ENCODE measurements at places on chromosomes 3 and 15.

GRCh38 chr3:47431225-47431624 is 44.5 kb downstream of the SCAP start:
- DNase-seq: no peak

- no peak for DNase-seq
Measured at GRCh38 chr3:194256040-194256945, 94.8 kb downstream of the CPN2 start.

DNA sequence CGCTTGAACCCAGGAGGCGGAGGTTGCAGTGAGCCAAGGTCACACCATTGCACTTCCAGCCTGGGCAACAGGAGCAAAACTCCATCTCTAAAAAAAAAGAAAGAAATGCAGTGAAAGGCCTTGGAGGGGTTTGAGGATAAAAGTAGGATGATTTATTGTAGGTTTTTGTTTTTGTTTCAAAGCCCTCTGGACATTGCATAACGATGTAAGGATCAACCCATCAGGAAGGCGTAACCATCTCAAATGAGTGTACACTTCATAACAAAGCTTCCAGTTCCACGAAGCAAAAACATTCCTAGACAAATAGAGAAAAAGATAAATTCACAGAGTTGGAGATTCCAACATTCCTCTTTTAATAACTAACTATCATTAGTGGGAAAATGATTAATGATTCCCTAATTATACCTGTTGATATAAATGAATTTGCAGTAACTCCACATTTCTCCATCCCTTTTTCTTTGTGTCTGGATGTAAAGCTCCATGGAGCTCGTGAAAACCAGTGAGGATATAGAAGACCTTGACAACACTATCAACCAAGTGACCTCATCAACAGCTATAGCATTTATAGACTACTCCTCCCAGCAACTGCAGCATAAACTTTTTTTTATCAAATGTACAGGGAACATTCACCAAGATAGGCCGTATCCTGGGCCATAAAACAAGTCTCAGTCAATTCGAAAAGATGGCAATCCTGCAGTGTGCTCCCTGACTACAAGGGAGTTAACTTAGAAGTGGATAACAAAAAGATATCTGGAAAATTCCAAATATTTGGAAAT is 48.7 kb upstream of the PPP4R2 start:
- DNase-seq: no peak

GRCh38 chr3:146431240-146431639 is 38.1 kb downstream of the PLSCR2 start:
- DNase-seq: no peak

GRCh38 chr3:12999147-13000140 is 73.8 kb downstream of the IQSEC1 start:
- DNase-seq: no peak

- no peak for DNase-seq
Measured at GRCh38 chr3:88452228-88452627, 302.5 kb downstream of the C3orf38 start.

GRCh38 chr3:193400304-193400703 is 21.8 kb upstream of the ATP13A5 start:
- DNase-seq: no peak

DNA sequence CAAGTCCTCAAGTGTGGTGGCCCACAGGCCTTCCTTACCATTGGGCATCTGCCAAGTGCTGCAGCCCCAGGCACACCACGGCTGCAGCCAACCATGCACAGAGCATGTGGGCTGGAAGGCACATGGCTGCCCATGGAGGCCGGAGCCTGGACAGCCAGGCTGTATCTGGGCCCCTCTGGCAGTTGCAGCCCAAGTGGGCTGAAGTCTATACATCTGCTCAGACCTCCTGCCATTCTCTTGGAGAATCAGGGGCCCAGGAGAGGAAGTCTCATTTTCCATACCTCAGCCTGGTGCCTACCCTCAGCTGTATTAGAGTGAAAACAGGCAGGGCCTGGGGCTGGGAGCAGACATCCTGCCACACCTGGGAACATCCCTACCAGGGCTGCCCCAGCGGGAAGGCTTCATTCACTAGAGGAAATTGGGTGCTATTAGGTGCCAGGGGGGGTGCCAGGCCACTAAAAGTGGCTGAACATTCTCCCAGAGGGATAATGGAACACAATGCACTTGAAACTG is 48.0 kb upstream of the SLCO2A1 start:
- no peak for DNase-seq

- no peak for DNase-seq
Measured at GRCh38 chr15:100807028-100807427, 72.6 kb upstream of the ALDH1A3 start.

- DNase-seq: no peak
Measured at GRCh38 chr15:82934100-82934880, 18.2 kb downstream of the HOMER2 start.

- no peak for DNase-seq
Measured at GRCh38 chr15:21268436-21268940, 171.8 kb downstream of the POTEB3 start.

DNA sequence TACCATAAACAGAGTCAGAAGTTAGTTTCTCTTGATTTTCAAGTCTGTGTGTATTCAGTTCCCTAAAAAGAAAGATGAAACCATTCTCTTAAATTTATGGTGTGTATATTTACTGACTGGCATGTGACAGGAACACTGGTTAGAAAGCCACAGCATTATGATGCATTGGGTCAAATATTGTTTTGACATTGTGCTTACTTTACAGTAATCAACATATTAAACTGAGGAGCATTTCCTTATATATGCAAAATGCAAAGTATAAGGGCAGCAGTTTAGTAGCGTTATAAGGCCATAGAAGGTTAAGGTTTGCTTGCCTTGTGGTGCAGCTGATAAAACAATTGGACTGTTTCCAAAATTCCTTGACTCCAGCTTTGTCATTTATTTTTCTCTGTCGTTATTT is 72.9 kb downstream of the EPHA3 start:
- no peak for DNase-seq

- DNase-seq: no peak
Measured at GRCh38 chr3:46087871-46088270, 60.6 kb upstream of the XCR1 start.

GRCh38 chr3:16908896-16909295 is 24.1 kb downstream of the PLCL2 start:
- no peak for DNase-seq

GRCh38 chr3:57393977-57394376 is 101.5 kb upstream of the ASB14 start:
- no peak for DNase-seq

- no peak for DNase-seq
Measured at GRCh38 chr3:20022954-20023622, 11.0 kb upstream of the PP2D1 start.

GRCh38 chr3:124993466-124993865 is 58.9 kb upstream of the MUC13 start:
- DNase-seq: no peak

DNA sequence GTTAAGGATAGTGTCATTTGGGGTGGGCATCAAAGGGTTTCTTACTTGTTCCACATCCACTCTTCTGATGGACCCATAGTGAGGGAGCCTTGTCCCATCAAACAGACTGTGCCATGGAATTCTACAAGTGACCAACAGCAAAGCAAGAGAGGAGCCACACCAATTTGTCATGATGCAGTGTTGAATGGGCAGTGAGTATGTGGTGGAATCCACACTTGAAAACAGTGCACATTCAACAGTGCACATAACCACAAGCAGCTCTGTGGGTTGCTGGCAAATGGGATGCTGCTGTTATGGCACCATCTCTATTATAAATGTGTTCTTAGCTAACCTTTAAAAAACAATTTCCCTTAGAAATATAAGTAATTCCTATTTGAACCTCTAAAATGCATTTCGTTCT is 52.5 kb upstream of the CPNE4 start:
- no peak for DNase-seq

GRCh38 chr3:133301731-133302130 is 98.1 kb upstream of the BFSP2 start:
- no peak for DNase-seq

DNA sequence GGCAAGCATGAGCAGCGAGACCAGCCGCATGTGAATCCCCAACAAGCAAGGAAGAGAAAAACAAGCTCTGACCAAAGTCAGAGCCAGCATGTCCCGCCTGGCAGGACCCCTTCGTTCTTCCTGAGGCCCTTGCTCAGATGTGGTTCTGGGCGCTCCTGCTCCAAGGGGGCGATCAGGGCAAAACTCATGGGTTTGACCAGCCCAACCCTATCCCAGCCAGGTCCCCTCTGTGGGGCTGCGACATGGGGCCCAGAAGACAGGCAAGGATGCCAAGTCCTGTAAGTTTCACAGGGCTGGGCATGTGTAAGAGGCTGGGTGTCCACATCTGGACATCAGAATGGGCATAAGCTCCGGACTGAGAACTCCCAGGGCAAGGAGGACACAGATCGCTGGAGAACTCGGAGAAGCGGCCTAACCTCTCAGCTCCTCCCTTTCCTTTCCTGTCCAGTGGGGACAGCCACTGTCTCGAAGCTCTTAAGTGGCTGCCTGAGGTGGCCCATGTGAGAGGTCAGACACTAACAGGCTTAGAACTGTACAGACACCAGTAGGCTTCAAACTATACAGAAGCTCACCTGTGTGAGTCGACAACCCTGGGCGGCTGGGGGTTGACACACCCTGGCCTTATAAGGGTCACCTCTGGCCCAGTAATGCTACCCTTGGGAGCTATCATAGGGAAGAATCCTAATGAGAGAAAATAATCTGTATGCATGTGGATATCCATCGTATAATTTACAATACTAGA is 48.9 kb downstream of the XXYLT1 start:
- no peak for DNase-seq

DNA sequence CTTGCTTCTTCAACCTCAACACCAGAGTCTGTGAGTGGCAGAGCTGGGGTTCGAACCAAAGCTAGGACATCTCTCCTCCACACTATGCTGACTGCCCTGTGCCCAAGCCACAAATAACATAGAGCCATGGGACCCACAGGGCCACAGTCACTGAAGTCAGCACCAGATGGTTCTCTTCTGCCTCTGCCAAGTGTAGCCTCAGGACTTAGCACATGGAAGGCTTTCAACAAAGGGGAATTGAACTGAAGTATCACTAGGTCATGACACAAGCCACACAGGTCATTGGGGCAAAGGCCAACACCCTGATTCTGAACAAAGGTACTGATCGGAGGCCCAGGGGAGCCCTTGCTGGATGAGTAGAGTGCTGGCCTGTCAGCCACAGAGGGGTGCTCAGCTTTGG is 83.6 kb downstream of the BDH1 start:
- DNase-seq: no peak

DNA sequence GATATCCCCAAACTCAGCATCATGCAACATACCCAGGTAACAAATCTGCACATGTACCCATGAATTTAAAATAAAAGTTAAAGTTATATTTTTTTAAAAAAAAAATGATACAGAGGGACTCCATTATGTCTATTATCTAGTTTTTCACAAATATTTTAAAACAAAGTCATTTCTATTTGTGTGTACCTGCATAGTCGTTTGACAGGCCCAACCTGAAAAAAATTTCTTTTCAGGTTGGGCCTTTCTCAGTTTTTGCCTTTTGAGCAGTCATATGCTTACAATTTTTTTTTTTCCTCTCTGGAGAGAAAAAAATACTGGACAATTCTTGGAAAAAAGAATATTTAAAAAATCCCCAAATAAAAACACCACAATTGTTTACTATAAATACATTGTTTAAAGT is 459.5 kb downstream of the FOXP1 start:
- DNase-seq: no peak

DNA sequence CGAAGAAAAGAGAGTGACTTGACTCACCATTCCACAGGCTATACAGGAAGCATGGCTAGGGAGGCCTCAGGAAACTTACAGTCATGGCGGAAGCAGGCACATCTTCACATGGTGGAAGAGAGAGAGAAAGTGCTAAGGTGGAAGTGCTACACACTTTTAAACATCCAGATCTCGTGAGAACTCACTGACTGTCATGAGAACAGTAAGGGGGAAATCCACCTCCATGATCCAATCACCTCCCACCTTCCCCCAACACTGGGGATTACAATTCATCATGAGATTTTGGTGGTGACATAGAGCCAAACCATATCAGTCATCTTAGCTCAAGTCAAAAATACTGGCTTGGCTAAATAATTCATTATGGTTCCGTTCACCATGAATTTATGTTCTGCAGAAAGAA is 45.3 kb upstream of the NEDD4 start:
- DNase-seq: no peak

DNA sequence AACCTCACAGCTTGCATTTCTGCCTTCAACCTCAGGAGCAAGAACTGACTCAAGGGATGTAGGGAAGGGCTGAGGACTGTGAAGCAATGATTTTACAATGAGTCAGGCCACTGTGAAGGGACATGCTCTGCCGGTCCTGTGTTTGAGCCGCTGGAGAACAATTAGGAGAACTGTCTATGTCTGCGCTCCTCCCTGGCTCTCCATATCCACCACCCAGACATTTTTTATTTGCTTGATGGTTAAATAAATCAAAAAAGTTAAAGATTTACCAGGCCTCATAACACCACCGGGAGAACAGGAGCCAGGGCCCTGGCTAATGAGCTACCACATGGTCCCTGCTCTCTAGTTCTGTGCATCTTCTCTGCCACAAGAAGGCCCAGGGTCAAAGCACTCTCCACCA is 29.6 kb downstream of the SEC61A1 start:
- no peak for DNase-seq

GRCh38 chr3:16415911-16416476 is 97.5 kb downstream of the RFTN1 start:
- no peak for DNase-seq

DNA sequence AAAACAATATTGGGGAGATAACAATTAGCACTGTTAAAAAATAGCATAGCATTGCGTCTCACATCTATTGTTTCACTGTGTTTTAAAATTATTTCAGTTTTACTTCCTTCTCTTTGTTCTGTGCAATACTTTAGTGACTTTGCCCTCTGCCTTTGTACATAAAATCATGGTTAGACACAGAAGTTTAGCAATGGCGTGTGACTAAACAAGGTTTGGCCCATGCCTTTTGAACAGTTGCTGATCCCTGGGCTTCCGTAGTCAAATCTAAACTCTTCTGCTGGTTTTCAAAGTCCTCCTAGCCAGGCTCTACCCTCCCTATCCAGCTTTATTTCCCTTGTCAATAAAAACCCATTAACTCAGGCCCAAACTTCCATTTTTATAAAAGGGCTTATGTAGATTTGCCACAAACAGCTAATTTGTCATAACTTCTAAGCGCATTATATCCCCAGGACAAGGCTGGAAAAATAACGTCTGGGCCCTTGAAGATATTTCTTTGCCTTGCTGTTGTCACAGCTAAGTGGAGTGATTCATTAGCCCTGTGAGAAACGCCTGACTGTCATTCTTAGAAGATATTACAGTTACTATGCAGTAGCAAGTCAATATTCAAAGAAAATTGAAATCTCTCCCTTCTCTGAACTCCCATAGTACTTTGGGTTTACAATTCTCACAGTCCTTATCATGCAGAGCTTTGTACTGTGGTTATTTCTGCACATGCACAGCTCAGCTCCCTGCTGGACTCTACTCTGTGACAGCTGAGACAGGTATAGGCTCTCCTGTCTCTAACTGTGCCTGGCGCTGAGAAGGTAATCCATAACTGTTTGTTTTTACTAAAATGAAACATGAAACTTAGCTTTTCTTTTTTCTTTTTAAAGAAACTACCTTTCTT is 123.4 kb upstream of the SLC24A5 start:
- DNase-seq: no peak

GRCh38 chr3:141476033-141476432 is 10.8 kb upstream of the RASA2 start:
- no peak for DNase-seq

Data from iPS DF 19.7 (cell line).